ENCODE measurements at places on chromosomes 7 and 10. TPM values are rescaled to one million over a fixed set of nuclear protein-coding genes. Genes with fewer than 3 reads are reported as not detected.

Gene ANKRD22
- total RNA-seq = 0.38 TPM

Gene CUEDC2
- total RNA-seq = 89.3 TPM

GRCh38 chr7:875476-876076 is 778 bp upstream of the GET4 start:
- no peak for DNase-seq

DNA sequence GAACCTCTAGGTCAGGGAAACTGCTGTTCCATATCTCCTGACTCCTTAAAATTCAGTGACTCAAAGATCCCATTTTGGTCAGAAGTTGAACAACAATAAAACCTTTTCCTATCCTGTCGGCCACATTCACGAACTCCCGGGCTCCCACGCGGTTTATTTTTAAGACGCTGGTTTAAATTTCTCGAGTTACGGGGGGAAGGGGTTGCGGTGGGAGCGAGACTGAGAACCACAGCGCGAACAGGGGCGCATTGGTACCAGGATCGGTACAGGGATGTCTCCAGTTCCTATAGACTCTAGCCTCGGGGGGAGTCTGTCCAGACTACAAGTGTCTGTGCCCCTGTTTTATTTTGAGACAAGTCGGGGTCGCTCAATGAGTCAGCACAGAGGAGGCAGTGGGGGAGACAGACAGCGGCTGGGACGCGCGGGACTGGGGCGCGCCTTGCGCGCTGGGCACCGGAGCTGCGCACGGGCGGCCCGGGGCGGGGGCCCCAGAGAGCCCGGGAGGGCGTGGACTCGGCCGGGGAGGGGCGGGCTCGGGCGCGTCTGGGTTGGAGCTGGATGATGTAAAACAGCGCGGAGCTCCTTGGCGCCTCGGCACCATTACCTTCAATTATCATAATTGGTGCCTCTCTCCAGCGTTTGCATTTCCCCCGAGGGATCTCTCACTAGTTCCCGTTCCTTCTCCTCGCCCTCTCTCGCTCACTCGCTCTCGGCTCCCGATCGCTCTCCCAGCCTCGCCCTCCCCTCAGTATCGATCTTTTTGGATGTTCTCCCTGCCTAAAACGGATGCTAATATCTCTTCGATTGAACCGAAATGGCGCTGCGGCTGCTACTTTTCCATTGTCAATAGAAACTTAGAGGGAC is 8.7 kb upstream of the BAMBI start:
- no peak for DNase-seq

GRCh38 chr10:34403512-34403911 is 411.6 kb downstream of the PARD3 start:
- no peak for DNase-seq

DNA sequence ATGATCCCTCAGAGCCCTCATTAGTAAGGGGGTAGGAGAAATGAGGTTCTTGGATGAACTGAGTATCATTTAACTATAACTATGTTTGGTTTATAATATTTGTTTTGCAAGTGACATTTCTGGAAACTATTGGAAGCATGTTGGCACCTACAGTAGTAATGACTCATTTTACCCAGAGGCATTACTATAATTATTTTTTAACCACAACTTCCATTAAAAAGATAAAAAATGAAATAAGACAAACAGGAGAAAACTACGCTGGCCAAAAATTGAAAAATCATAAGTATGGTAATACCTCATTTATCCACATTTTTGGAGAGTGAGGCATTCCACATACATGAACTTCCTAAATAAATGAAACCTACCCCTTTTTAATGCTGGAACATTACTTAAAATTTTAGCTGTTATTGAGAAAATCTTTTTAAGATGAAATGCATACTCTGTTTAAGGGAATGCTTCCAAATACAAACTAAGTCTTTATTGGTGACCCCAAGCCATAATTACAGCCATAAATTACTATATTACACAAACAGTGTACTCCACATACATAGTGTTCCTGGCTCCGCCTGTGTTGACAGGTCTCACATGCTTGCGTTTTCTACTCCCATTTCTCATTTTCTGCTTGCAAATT is 84.6 kb upstream of the CAPZA2 start:
- peak; percentile 71 for DNase-seq

DNA sequence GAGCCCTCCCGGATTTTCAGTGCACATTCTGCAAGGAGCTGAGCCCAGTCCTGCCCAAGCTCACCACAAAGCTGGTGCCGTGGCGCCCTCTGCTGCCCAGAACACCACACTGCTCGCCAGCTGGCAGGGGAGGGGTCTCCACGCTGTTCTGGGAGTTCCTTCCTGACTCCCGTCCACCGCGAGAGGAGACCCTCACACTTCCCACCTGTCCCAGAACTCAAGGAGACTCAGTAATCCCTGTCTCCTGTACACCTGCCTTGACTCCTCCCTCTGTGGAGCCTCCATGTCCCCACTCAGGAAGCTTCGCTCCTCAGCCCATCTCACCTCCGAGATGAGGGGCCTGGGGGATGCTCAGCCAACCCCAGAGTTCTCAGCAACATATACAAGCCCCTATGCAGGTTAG is 11.3 kb downstream of the C10orf105 start:
- no peak for DNase-seq

Data from LHCN-M2 (cell line).